ENCODE measurements at places on chromosomes 3 and 15.

- no peak for DNase-seq
These were observed 54.2 kb upstream of the TSEN2 start for GRCh38 chr3:12430086-12430485.

- DNase-seq = peak; percentile 53
These were observed 17.0 kb downstream of the LRCH3 start for GRCh38 chr3:197807969-197808587.

GRCh38 chr15:85730001-85730820 lies 64.5 kb downstream of the KLHL25 start:
- DNase-seq = peak; percentile 86

GRCh38 chr3:160684368-160684740 lies 7.4 kb downstream of the ARL14 start:
- DNase-seq = no peak

GRCh38 chr15:63792584-63792983 lies 41.2 kb downstream of the HERC1 start:
- DNase-seq = no peak

DNA sequence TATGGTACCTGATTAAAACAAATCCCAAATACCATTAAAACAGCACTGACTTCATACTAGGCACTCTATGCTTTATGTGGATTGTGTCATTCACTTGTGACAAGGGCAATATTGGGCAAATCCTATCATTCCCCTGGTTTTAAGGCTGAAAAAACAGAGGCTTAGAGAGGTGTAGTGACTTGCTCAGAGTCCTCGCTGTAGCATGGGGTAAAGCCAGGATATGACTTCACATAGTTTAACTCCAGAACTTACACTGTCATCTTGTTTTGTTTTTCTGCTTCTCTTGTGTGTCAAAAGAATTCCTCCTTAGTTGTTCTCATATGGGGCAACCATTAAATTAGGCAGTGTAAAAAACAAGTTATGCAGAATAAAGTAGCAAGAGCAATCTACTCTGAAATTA lies 40.3 kb upstream of the ICE2 start:
- DNase-seq = peak; percentile 43

DNA sequence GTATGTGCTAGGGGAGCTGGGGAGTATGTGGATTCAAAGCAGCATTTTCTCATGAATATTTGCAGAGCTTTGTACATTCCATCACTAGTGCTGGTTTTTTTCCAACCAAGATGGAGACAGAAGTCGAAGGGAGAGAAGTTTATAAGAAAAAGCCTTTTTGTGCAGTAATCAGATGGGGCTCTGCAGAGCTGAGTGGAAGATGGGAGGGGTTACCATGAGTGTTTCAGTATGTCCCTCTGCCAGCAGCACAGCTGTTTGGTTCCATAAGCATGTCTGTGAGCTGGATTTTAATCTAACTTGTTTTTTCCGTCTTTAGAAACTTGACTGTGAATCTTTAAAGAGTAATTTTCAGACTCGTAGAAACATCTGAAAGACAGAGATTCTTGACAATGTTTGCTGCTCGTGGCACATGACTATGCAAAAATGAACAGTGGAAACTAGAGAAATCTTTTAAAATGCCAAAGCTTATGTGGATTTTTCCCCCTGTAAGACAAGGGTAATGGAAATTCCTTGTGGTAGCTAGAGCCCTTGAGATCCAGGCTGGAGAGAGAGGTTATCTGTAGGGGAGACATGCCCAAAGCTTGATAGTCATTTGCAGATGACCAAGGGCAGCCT lies 20.3 kb downstream of the STARD9 start:
- peak; percentile 27 for DNase-seq

GRCh38 chr15:41494190-41494921 lies 682 bp downstream of the ITPKA start:
- peak; percentile 42 for DNase-seq

DNA sequence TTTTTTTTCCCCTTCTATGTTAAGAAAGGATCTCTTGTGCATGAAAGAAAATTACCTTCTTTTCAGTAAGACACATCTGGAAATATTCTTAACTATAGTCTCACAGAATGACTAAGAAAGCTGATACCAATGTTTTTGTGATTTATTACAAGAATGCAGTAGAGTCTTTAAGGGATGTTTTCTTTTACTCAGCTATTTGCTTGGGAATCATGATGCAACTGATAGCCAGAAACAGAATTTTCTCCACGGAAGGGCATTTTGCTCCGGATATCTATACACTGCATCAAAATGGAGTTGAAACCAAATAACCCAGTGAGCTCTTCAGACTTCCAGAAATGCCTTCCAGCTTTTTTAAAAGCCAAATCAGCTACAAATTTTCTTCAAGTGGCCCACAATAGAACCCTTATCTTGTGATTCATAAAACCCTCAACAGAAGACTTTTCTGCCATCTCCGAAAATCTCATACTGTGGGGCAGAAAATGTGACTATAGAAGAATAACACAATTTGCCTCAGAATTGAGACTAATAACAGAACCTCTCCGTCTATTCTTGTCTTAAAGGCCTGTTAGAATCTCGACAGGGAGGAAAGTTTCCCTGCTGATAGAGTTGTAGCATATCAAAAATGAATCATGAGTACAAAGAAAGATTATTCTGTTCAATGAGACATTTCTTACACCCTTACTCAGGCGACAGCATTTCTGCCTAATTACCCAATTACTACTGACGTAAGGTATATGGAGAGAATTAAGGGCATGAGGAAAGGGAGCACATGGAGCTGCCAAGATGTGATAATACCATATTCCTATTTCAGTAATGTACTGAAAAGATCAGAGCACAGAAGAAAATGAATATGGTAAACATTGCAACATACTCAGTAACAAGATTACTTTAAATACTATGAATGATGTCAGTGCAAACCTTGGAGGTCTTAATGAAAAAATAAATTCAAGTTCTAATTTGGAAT lies 900.1 kb downstream of the ROBO1 start:
- DNase-seq = peak; percentile 81

DNA sequence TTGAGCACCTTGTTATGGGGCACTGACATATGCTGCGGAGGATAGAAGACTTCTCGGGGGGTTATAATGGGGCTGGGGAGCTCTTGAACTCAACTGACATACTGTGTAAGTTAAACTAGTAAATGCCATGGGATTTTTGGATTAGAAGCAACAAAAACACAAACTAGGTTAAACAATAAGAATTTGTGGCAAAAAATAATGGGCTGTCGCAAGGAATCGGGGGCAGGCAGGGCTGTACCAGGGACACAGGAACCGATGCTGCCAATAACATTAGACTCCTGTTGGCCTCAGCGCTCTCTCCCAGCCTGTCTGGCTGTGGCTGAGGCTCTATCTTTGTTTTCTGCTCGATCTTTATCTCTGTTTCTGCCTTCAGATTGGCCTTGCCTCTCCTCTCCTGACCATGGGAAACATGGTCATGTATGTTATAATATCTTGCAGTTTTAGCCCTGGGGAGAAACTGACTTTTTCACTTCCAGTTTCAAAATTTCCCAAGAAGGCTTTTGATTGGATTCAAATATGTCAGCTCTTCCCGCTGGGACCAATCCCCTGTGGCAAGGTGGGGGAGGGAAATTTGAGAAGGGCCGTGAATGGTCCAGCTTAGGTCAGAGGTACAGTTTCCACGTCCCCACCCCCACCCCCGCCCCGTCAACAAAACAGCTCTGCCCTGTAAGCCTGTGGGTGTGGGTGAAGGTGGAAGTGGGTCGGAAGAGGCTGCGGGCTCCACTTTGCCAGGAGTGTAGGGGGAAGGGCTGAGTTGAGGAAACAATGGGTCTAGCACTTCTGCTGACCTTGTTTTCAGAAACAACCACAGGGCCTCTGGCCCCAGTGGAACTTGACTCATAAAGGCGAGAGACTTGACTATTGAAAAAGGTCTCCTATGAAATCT lies 161.1 kb upstream of the TBL1XR1 start:
- peak; percentile 55 for DNase-seq

DNA sequence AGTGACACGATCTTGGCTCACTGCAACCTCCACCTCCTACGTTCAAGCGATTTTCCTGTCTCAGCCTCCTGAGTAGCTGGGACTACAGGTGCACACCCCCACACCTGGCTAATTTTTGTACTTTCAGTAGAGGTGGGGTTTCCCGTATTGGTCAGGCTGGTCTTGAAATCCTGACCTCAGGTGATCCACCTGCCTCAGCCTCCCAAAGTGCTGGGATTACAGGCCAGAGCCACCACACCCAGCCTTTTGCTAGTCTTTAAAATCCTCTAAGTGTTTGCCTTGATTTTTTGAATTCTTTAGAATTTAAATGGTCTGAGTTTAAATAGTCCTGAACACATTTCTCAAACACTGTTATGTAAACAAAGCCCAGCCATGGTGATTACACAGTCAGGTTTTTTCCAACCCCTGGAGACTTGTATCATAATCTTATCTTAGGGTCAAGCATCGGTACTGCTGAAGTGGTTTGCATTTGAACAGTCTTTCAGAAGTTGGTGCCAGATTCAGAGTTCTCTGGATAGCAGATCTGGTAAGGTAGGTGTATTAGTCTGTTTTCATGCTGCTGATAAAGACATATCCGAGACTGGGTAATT lies 28.2 kb upstream of the PIAS1 start:
- DNase-seq = peak; percentile 64

DNA sequence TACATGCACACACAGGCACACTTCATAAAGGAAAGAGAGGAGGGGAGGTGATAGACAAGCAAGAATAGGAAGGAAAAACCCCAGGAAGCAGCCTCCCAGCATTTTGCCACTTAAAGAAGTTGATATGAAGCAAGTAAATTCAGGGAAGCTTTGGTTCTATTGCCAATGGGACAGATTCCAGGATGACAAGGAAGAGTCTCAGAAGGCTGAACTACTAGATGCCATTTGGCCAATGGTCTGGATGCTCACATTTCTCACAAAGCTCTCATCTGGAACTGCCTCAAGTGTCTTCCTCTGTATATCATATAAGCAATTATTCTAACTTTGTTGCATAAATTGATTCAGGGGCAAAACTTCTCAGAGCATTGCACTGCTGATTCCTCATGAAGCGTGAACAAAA lies 78.8 kb upstream of the STRIT1 start:
- DNase-seq = no peak

DNA sequence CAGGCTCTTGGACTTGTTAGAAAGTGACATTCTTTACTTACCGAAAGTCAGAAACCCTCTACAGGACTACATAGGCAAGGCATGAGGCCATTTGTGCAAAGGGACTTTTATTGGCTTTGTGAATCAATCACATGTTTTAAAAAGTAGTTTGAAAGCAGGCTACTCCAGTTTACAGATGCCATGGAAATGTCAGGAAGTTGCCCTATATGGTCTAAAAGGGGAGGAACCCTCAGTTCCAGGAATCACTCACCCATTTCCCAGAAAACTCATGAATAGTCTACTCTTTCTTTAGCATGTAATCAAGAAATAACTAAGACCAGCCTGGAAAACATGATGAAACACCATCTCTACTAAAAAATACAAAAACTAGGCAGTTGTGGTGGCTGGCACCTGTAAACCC lies 51.0 kb upstream of the MKRN3 start:
- DNase-seq = no peak

GRCh38 chr3:55480911-55481743 lies 6.0 kb downstream of the WNT5A start:
- DNase-seq = peak; percentile 90

GRCh38 chr3:128021768-128022372 lies 30.4 kb upstream of the SEC61A1 start:
- DNase-seq = no peak

DNA sequence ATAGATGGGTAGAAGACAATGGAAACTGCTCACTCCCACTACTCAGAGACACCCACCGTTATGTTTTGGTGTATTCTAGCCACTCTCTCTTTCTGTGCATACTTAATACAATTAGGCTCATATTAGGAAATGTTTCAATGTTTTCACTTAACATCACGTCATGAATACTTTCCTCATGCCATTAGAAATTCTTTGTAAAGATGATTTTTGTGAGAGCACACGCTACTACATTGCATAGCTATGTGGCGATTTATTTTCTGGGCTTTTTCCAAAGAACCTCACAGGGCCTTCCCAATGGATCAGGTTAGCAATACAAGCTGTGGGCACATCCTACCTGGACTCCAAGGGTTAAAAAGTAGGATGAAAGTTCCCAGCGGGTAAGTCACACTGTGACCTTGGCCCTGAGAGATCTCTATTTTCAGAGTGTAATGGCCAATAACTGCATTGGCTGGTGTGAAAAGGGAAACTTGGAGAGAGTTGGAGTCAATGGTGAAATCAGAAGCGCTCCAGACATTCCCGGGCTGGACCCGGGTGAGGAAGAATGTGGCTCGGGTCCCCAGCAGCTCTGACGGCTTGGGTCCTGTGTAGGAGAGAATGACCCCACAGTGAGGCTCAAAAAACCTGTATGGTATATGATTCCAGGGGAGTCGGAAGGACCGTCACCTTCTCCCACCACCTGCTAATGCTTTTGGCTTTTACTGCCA lies 25.8 kb upstream of the TGM5 start:
- peak; percentile 23 for DNase-seq
